ENCODE measurements at places on chromosomes 7 and 10.

- H3K36me3 ChIP-seq: no peaks in the 10 kb centered on the region
- no peak overlapping the region for H3K4me3 ChIP-seq
- no peak for DNase-seq
- no peaks in the 10 kb centered on the region for H3K27me3 ChIP-seq
Measured at GRCh38 chr7:143120691-143121405, 11.0 kb upstream of the PIP start.

- no peak overlapping the region for H3K27ac ChIP-seq
- DNase-seq: no peak
- H3K36me3 ChIP-seq: no peaks in the 10 kb centered on the region
- H3K4me3 ChIP-seq: no peak overlapping the region
Measured at GRCh38 chr10:79382491-79382941, 35.2 kb downstream of the PPIF start.

GRCh38 chr7:91443862-91444261 is 179.6 kb downstream of the FZD1 start:
- H3K4me3 ChIP-seq: no peak overlapping the region
- DNase-seq: no peak
- no peaks in the 10 kb centered on the region for H3K4me1 ChIP-seq

GRCh38 chr10:593901-594457 is 95.5 kb downstream of the DIP2C start:
- no peak overlapping the region for H3K27ac ChIP-seq
- no peaks in the 10 kb centered on the region for H3K36me3 ChIP-seq
- H3K4me3 ChIP-seq: no peak overlapping the region
- no peak for DNase-seq
- no peaks in the 10 kb centered on the region for H3K4me1 ChIP-seq
- H3K27me3 ChIP-seq: peaks cover 18% of the 10 kb centered on the region

GRCh38 chr10:17348501-17349349 is 105.7 kb downstream of the ST8SIA6 start:
- H3K4me3 ChIP-seq: no peak overlapping the region
- no peak overlapping the region for H3K27ac ChIP-seq
- no peaks in the 10 kb centered on the region for H3K36me3 ChIP-seq
- no peaks in the 10 kb centered on the region for H3K4me1 ChIP-seq
- peaks cover 6% of the 10 kb centered on the region for H3K27me3 ChIP-seq

DNA sequence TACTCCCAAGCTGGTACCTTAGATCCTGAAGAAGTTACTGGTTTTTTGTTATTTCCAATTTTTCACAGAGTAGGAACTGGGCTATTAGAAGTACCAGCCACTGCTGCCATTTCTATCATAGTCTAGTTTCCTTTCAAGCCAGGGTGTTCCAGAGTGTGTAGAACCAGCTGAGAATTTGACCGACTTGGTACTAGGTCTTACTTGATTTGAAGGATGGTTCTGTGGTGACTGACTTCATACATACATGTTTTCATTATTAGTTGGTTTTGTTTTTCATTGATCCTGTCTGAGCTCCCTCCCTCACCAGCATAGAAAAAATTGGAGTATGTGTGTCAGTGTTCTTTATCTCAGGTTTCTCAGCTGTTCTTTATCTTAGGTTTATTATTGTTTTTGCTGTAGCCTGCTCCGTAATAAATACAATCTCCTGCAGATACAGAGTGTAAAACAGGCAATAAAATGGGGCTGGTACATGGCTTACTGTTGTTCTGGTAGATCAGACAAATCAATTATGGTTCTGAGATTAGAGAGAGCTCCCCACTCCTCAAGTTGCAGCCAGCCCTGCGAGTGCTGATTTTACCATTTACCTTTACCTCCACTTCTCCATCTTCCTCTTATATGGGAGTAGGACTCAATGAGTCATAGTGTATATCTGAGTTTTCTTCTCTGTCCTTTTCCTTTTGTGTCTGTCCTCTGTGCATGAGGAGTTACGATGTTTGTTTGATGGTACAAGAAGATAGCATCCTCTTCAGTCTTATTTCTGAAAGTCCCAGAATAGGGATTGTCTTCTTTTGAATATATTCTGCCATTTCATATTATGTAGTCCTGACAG is 122.6 kb downstream of the LRRC4 start:
- peaks cover 64% of the 10 kb centered on the region for H3K4me1 ChIP-seq
- no peak overlapping the region for H3K4me3 ChIP-seq
- DNase-seq: no peak
- peak overlapping the region; percentile 17 for H3K27ac ChIP-seq
- H3K27me3 ChIP-seq: no peaks in the 10 kb centered on the region

GRCh38 chr7:47198159-47198558 is 383.8 kb downstream of the TNS3 start:
- H3K36me3 ChIP-seq: no peaks in the 10 kb centered on the region
- H3K27ac ChIP-seq: no peak overlapping the region
- no peaks in the 10 kb centered on the region for H3K4me1 ChIP-seq
- H3K4me3 ChIP-seq: no peak overlapping the region
- DNase-seq: no peak
- H3K27me3 ChIP-seq: no peaks in the 10 kb centered on the region

DNA sequence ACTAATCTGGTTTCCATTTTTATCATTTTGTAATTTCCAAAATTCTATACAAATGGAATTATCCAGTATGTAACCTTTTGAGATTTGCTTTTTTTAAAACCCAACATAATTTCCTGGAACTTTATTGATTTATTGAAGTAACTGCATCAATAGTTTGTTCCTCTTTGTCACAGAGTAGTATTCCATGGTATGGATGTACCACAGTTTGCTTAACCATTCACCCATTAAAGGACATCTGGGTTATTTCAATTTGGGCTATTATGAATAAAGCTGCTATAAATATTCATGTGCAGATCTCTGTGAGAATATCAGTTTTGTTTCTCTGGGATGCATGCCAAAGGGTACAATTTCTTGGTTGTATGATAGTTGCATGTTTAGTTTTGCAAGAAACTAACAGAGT is 2.9 kb downstream of the GPNMB start:
- no peak overlapping the region for H3K27ac ChIP-seq
- peaks cover 2% of the 10 kb centered on the region for H3K4me1 ChIP-seq
- no peak for DNase-seq
- no peaks in the 10 kb centered on the region for H3K36me3 ChIP-seq
- peaks cover 66% of the 10 kb centered on the region for H3K27me3 ChIP-seq

DNA sequence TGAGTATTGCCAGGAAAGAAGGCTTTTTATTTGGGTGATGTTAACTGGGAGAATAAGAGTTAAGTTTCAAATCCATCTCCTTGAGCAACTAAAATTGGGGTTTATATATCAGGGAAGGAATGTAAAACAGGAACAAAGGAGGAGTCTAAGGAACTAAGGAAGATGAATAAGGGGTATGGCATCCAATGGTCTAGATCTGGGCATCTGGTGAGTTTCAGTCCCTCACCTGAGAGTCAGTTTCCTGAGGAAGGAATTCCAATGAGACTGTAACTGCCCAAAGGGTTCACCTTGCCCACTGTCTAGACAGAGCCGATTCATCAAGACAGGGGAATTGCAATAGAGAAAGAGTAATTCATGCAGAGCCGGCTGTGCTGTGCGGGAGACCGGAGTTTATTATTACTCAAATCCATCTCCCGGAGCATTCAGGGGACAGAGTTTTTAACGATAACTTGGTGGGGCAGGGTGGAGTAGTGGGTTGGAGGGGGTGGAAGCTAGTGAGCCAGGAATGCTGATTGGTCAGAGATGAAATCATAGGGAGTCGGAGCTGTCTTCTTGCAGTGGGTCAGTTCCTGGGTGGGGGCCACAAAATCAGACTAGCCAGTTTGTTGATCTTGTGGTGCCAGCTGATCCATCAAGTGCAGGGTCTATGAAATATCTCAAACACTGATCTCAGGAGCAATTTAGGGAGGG is 188.3 kb upstream of the STK17A start:
- DNase-seq: no peak
- no peak overlapping the region for H3K4me3 ChIP-seq
- no peaks in the 10 kb centered on the region for H3K4me1 ChIP-seq
- peaks cover 17% of the 10 kb centered on the region for H3K27me3 ChIP-seq
- no peaks in the 10 kb centered on the region for H3K36me3 ChIP-seq

DNA sequence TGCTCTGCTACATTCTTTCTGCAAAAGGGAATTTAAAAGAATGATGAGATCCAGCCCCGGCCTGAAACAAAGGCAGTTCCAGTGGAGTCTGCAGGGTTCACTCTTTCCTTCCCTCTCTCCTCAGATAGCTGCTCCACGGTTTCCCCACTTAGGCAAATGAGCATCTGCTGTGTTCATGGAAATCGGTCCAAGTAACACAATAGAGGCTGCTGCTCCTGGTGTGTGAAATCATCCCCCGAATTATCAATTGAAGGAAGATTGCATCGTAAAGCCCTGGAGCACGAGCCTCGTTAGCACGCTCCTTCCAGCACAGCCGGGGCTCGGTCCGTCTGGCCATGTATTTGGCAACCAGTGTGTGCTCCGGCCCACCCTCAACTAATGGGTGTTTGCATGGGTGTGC is 108.3 kb upstream of the DPP6 start:
- H3K27me3 ChIP-seq: peaks cover 4% of the 10 kb centered on the region
- no peaks in the 10 kb centered on the region for H3K36me3 ChIP-seq
- no peaks in the 10 kb centered on the region for H3K4me1 ChIP-seq
- no peak for DNase-seq
- H3K4me3 ChIP-seq: no peak overlapping the region

DNA sequence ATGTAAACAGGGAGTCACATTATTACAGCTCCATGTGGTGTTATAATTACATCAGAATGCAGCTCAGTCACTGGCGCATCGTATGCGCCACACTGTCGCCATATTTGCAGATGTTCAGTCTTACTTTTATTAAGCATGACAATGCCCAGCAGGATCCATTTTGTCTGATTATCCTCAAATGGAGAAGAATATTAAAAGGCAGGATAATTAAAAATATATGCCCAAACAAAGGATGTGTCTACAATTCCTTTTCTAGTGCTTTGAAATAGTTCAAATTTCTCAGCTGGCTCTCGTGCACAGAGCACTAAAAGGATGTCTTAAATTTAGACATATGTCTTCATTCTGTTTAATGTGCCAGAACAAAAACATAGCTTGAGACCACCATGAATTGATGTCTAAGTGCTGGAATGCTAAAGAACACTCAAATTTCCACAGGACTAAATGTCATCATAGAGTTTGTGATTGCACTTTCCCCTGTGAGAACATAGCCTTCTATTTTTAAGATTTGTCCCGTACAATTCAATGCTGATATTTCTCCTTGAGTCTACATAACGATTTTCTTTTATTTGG is 168.0 kb downstream of the DKK1 start:
- no peaks in the 10 kb centered on the region for H3K36me3 ChIP-seq
- peaks cover 2% of the 10 kb centered on the region for H3K4me1 ChIP-seq
- DNase-seq: no peak
- H3K4me3 ChIP-seq: no peak overlapping the region
- H3K27ac ChIP-seq: no peak overlapping the region

DNA sequence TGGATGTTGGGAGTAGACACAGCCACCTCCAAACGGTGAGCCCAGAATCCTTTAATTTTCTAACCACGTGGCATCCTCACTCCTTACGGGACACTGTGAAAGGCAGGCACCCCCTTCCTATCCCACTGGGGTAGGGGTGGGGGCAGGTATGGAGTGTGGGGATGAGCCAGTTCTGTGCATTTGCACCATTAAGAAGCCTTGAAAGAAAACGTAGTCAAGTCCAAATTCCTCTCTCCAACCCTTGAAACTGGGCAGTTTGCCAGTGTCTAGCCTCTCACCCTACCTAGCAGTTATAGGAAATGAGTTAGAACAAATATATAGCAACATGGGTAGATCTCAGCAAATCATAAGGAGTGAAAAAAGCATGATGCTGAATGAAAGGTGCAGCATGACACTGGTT is 92.4 kb upstream of the LEP start:
- no peaks in the 10 kb centered on the region for H3K4me1 ChIP-seq
- H3K27me3 ChIP-seq: peaks cover 34% of the 10 kb centered on the region
- no peak overlapping the region for H3K27ac ChIP-seq
- H3K36me3 ChIP-seq: no peaks in the 10 kb centered on the region
- H3K4me3 ChIP-seq: no peak overlapping the region

DNA sequence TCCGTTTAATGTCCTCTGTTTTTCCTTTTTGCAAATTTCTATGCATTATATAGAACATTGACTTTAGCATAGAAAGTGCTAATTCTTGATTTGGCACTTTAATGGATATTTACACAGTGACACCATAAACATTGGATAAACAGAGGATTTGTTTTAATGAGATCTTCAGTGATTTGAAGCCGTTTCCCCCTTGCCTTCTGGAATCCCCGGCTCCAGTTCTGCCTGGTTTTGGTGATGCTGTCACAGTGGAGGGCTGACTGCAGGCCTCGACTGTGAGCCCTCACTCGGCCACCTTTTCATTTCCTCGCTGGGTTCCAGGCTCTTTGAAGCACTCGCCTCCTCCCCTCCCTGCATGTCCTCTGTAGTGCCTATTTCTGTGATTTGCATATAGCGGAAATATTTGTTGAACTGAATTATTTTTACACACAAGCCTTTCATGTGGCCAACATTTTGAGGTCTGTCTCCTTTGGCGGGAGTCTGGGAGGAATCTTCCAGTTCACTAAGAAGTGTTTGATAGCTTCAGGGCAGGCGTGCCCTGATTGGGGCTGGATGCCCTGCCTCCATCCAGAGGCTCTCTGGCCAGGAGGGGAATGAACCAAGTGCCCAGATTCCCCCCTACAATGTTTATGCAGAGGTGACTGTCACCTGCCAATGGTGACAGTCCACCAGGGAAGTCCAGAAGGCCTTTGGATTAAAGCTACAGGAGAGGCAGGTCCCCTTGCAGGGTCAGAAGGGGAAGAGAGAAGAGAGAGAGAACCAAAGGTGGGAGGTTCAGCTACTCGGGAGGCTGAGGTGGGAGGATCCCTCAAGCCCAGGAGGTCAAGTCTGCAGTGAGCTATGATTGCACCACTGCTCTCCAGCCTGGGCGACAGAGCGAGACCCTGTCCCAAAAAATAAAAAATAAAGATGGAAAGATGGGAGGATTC is 67.5 kb downstream of the CUX1 start:
- peak; percentile 19 for DNase-seq
- H3K36me3 ChIP-seq: no peaks in the 10 kb centered on the region
- H3K27me3 ChIP-seq: no peaks in the 10 kb centered on the region
- peaks cover 44% of the 10 kb centered on the region for H3K4me1 ChIP-seq
- H3K4me3 ChIP-seq: no peak overlapping the region

GRCh38 chr7:158811461-158811860 is 17.8 kb downstream of the ESYT2 start:
- peaks cover 37% of the 10 kb centered on the region for H3K36me3 ChIP-seq
- H3K27me3 ChIP-seq: no peaks in the 10 kb centered on the region
- H3K4me1 ChIP-seq: peaks cover 82% of the 10 kb centered on the region
- peak; percentile 69 for DNase-seq
- peak overlapping the region; percentile 64 for H3K4me3 ChIP-seq

- no peaks in the 10 kb centered on the region for H3K27me3 ChIP-seq
- H3K4me1 ChIP-seq: no peaks in the 10 kb centered on the region
- H3K36me3 ChIP-seq: no peaks in the 10 kb centered on the region
- DNase-seq: no peak
- no peak overlapping the region for H3K27ac ChIP-seq
- H3K4me3 ChIP-seq: no peak overlapping the region
Measured at GRCh38 chr10:36602374-36602773, 523.0 kb upstream of the ANKRD30A start.

- no peak for DNase-seq
- H3K4me1 ChIP-seq: peaks cover 52% of the 10 kb centered on the region
- H3K4me3 ChIP-seq: no peak overlapping the region
Measured at GRCh38 chr7:157499121-157499834, 162.5 kb downstream of the DNAJB6 start.
